ENCODE measurements at places on chromosomes 1 and 21. TPM values are rescaled to one million over a fixed set of nuclear protein-coding genes. Genes with fewer than 3 reads are reported as not detected.

DNA sequence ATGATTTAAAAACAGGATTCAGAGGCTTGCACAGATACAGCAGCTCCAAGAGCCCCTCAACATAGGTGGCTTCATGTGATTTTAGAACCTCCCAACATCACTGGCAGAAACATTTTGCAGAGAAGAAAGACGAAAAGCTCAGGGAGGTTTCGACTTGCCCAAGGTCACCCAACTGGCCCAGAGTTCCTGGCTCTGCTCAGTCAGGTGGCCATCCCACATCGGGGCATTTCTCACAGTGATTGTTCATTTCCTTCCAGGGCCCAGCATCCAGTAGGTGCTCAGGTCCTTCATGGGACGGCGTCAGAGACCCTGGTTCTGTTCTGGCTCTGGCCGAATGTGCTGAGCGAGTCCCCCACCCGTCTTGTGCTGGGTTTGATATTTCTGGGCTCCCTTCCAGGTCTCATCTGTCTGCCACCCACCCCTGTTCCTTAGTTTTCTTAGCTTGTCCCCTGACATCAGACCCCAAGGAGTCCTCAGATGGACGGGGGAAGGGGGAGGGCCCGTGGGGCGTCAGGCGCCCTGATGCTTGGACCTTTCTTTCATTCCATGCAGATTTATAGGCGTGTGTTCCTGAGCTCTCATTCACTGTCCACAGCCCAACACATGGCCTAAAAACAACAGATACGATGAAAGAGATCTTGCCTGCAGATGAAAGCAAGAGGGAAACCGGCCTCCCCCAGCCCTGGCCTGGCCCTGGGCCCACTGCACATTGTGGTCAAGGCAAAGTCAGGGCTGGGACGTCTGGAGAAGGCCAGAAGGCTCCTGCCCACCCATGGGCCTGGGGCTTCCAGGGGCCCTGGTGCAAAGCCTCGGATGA is 123.1 kb upstream of the ZBTB40 start:
- no peak for DNase-seq

DNA sequence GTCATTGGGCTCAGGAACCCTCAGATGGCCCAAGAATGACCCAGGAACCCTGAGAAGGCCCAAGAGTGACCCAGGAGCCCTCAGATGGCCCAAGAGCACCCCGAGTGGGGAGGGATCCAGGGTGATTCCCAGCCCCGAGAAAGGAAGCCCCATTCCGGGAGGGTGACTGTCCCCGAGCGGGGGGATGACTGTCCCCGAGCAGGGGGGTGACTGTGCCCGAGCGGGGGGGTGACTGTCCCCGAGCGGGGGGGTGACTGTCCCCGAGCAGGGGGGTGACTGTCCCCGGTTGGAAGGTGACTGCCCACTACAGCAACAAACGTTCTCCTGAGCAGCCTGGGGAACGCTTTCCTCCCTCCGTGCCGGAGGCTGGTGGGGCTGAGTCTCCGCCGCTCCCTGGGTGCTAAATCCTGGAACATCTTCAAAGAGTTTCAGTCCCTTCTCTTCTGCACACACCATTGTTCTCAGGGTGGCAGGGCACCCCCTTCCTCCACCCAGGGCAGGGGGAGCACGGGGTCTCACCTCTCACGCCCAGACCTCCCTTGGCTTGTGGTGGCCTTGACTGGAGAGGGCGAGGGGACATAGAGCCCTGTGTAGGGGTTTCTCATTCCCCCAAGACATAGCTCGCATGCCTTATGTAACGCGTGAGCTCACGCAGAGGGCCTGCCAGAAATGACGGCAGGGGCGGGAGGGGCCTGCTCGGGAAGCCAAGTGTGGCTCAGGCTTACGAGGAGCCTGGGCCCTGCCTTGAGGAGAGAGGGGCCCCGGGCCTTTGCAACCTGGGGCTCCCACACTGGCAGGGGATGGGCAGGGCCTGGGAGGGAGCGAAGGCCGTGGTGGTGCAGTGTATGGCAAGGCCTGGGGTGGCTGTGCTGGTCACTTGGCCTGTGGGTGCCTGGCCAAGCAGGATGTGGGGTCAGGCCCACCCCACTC is 14.3 kb upstream of the SKI start:
- DNase-seq: peak; percentile 34

DNA sequence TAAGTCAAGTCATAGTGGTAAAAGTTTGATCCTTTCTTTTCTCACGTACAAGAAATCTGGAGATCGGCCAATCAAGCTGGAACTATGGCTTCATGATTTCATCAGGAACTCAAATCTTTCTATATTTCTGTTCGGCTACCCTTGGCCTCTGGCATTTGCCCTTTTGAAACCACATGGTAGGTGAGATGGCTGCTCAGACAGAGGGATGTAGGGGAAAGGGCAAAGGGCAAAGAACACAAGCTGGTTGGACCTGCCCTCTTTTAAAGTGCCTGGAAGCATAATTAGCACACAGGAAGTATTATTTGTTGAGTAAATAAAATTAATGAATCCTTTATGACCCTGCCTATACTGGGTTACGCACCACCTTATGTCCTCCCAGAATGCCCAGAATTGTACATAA is 11.5 kb upstream of the RGS1 start:
- DNase-seq: no peak

- DNase-seq: no peak
Measured at GRCh38 chr21:44065428-44065827, 41.8 kb upstream of the PWP2 start.

DNA sequence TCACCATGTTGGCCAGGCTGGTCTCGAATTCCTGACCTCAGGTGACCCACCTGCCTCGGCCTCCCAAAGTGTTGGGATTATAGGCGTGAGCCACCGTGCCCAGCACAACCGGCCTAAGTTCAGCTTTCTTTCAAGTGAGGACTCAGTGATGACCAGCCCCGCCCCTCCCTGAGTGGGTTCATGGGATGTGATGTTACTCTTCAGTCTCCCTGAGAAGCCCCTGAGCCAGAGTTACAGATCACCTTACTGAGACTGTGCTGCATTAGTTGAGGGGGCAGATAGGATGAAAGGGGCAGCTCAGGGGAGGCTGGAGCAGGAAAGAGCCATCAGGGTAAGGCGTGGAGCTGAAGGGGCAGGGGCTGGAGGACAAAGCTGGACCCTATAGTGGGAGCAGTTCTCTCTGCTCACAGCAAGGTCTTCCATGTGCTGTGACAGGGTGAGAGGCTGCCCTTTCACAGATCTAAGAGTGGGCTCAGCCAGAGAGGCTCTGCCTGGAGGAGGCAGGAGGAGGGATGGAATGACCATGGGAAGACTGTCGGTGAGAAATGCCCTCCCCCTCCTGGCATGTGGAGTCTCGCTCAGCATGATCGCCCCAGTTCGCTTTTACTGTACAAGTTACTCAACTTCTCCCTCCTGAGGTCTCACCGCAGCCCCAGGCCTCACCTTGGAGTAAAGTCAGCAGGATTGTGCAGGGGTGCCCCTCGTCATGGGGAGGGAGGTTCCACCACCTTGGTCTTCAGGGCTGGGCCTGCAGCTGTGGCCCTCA is 13.4 kb downstream of the SH2D2A start:
- DNase-seq: no peak

DNA sequence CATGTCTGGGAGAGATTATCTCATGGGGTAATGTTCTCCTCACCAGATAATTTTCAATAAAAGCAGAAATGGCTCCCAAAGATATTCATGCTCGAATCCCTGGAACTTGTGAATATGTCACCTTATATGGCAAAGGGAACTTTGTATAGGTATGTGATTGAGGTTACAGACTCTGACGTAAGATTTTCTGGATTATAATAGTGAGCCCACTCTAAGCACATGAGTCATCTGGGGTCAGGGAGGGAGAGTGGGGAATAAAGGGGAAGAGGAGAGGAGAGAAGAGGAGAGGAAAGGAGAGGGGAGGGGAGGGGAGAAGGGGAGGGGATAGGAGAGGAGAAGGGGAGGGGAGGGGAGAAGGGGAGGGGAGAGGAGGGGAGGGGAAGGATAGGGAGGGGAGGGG is 1193.9 kb downstream of the PLA2G4A start:
- no peak for DNase-seq

- no peak for DNase-seq
Measured at GRCh38 chr1:211938561-211938997, 96.8 kb downstream of the INTS7 start.

DNA sequence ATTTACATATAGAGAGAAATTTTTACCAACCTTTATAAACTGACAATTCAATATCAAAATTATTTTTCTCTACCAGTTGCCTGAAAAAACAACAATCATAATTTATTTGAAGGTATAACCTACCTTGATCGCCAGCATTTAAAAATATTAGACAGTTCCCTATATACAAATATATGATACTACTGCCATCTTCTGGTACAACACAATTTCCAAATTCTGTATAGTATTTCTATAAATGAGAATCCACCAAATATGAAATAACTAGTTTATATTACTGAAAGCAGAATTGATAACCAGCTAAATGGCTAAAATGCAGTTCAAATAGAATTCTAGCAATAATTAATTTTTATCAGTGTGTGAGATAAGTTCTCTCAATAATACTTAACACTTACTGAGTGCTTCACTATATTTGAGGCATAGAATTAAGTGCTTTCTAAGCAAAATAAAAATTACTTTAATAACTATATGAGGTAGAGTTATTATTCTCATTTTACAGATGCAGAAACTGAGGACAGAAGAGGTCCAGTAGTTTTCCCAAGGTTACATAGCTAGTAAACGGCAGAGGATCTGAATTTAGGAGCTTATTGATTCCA is 75.6 kb downstream of the PIGK start:
- DNase-seq: peak; percentile 8

- no peak for DNase-seq
Measured at GRCh38 chr1:102840741-102841140, 267.6 kb downstream of the COL11A1 start.

DNA sequence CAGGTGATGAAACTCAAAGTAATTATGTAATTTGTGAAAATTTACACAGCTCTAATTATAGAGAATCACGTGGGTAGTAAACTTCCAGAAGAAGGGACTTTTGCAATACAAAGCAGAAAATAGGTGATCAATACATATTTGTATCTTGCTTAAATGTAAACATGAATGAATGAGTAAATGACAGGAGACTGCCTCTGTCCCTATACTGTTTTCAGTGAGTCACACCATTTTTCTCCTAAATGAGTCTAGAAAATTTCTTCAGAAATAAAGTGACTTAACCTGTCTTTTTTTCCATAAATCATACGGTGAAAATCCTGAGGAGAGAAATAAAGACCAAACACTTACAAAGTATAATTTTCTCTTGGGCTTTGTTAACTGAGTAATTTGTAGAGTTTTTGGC is 11.9 kb downstream of the RAP1A start:
- no peak for DNase-seq

- DNase-seq: peak; percentile 45
Measured at GRCh38 chr1:109578947-109579443, 30.6 kb downstream of the GNAI3 start.

GRCh38 chr1:24849672-24850295 is 80.3 kb downstream of the RUNX3 start:
- DNase-seq: no peak

Gene RSPH1
- total RNA-seq: not detected

- no peak for DNase-seq
Measured at GRCh38 chr1:209367061-209367772, 216.3 kb upstream of the CAMK1G start.

GRCh38 chr1:218711884-218712674 is 366.9 kb downstream of the TGFB2 start:
- DNase-seq: no peak

Gene UTS2
- not detected for total RNA-seq

DNA sequence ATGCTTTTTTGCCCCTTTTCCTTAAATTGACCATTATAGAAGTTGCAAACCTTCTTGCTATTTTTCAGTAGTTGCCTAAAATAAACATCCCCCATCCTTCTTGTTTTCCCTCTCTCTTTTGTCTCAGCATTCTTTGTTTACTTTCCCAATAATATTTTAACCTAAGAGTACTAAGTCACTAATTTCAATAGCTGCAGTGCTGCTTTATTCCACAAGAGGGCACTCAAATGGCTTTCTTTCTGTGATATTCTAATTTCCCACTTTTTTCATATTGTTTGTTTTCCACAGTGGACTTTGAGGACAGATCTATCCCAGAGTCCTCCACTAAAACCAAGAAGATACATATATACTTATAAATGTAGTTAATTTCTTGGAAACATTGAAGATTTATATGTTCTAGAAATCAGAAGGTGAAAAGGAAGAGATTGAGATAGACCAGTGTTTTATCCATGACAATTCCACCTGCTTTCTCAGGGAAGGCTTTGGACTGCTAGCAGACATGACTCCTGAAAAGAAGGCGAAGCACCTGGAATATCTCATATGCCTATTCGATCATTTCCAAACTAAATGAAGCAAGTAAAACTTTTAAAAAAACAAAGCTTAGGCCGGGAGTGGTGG is 104.8 kb upstream of the GRIK1 start:
- peak; percentile 16 for DNase-seq

DNA sequence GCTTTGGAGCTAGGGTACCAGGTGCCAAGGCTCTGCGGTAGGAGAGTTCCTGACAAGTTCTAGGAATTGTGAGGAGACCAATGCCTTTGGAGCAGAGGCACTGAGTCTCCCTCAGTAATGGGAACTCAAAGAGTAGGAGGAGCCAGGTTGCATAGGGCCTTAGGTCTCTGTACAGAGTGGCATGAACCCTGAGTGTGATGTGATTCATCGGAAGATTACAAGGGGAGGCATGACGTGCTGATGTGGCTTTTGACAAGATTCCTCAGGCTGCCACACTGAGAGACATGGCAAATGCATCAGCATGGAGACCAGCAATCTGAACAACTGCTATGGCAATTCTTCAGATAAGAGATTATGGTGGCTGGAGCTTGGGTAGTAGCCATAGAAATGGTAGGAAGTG is 94.6 kb upstream of the SLC44A3 start:
- peak; percentile 83 for DNase-seq

Gene FCRL6
- total RNA-seq: not detected

DNA sequence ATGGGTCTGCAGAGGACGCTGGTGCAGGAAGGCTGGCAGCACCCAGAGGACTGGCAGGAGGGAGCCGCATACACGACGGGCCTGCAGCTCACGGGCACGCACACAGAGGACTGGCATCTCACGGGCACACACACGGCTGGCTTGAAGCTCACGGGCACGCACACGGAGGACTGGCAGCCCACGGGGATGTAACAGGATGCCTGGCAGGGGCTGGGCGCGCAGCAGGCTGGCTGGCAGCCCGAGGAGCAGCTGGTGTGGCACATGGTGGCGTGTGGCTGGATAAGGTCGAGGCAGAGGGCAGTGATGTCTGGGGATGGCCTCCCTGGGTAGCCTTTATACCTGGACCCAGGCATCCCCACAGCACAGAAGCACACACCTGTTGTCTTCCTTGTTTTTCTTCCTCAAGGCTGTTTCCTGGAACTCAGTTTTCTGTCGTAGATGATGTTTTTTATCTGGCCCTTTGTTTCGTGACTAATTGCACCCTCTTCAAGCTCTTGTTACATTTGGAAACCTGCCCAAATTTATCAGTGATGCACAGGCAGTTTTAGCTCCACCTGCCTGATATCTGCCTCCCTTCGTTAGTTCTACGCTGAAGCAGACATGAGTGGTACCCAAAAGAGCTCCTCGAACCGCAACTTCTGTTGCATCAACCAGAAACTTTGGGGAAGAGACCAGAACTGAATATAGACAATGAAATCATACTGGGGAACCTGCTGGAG is at the start of gene KRTAP12-1:
TSS of gene KRTAP12-1 (minus strand) at position 303 of the 719 bp plus-strand sequence. CDS start at position 263, 40 bp downstream.
- DNase-seq: peak; percentile 33

Gene KLF17
- not detected for total RNA-seq
